Lower lobe of right lung (tissue), 2 donors: ENCODE measurements at places on chromosomes 7 and 10.

DNA sequence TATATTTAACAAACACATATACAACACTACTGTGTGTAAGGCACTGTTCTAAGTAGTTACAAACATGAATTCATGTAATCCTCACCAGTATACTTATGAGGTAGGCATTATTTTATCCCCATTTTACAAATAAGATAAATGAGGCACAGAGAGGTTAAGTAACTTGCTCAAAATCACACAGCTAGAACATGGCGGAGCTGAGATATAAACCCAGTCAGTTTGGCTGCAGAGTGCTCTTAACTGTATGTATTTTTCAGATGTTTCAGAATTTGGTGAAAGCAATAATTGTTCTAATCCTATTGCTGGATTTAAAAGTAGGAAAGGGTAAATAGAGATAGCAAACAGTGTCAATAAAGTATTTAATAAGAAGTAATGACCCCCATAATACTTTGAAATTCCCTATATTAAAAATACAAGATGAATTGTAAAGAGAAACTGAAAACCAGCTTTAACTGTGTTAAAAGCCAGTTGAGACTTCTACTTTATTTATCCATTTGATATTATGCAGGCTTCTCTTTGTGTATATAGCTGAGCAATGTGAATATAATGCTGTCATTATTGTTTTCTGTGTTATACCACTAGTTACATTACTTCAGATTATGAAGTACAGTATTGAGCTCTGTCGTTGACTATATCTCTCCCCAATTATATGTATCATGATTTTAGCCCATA, 32.3 kb upstream of the RPA3 start:
- DNase-seq = no peak

GRCh38 chr10:111822661-111823060, 360.9 kb downstream of the GPAM start:
- no peak for DNase-seq

- no peak for DNase-seq
Observed at GRCh38 chr7:73681031-73681430, 2.2 kb downstream of the DNAJC30 start.

- DNase-seq = no peak
Observed at GRCh38 chr10:7111561-7111960, 299.3 kb downstream of the SFMBT2 start.

GRCh38 chr7:106358103-106358663, 73.4 kb upstream of the NAMPT start:
- DNase-seq = no peak
